HCT116 (cell line): ENCODE measurements at places on chromosomes 4 and X. TPM values are rescaled to one million over a fixed set of nuclear protein-coding genes. Genes with fewer than 3 reads are reported as not detected.

AWAT2 gene
- total RNA-seq: not detected

MPC1L gene
- total RNA-seq: not detected

ANK2 gene
- total RNA-seq: 5.6 TPM

NEUROG2 gene
- total RNA-seq: 0.12 TPM

GUCY1A1 gene
- not detected for total RNA-seq

COQ2 gene
- 20.6 TPM for total RNA-seq

SULT1B1 gene
- total RNA-seq: 0.10 TPM

PCDH19 gene
- 0.32 TPM for total RNA-seq

MAGEA2B gene
- 21.8 TPM for total RNA-seq

USP17L13 gene
- not detected for total RNA-seq

- DNase-seq: no peak
- no peaks in the 10 kb centered on the region for H3K27me3 ChIP-seq
- H3K4me3 ChIP-seq: no peak overlapping the region
- no peaks in the 10 kb centered on the region for H3K36me3 ChIP-seq
- no peaks in the 10 kb centered on the region for H3K4me1 ChIP-seq
- no peak overlapping the region for H3K27ac ChIP-seq
These were observed 1451.9 kb upstream of the AGA start for GRCh38 chr4:178894126-178894525.

DNA sequence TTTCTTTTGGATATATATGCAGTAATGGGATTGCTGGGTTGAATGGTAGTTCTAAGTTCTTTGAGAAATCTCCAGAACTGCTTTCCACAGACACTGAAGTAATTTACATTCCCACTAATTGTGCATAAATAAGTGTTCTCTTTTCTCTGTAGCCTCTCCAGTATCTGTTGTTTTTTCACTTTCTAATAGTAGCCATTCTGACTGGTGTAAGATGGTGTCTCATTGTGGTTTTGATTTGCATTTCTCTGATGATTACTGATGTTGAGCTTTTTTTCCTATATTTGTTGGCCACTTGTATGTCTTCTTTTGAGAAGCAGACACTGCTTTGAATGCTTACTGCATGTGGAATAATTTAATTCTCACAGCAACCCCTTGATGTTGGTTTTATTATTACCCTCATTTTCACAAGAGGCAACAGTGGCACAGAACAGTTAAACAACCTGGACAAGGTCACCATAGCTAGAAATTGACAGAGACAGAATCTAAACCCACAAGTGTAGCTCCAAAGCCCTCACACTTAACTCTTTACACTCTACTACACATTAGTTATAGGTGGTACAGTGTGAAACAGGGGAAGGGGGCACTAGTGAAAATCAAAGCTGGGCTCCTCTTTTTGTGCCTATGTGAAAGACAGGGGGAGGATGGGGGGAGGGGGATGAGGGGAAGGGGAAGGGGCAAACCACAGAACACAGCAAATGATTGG, 96.1 kb downstream of the REELD1 start:
- H3K4me1 ChIP-seq: no peaks in the 10 kb centered on the region
- H3K27me3 ChIP-seq: no peaks in the 10 kb centered on the region
- H3K27ac ChIP-seq: no peak overlapping the region
- H3K4me3 ChIP-seq: no peak overlapping the region
- DNase-seq: no peak
- H3K36me3 ChIP-seq: no peaks in the 10 kb centered on the region

DNA sequence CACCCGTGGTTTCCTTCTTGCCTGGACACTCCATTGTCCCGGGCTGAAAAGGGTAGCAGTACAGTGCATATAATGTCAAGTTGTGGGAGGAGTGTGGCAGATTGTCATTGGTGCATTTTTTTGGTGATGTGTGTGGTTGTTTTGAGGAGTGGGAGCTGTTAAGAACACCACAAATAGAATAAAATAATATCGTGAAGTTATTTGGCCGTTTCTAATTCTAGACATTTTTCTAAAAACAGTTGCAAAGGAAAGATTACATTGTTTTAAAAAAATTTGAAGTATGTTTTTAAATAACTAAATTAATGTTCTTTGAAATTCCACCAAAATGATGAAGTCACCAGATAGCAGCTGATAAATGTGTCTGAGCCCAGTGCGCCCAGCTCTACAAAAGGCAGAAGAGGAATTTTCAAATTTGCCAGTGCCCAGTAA, 1.3 kb downstream of the PKD2 start:
- H3K4me3 ChIP-seq: peak overlapping the region; percentile 64
- no peak for DNase-seq
- H3K4me1 ChIP-seq: peaks cover 18% of the 10 kb centered on the region
- no peaks in the 10 kb centered on the region for H3K27me3 ChIP-seq
- no peaks in the 10 kb centered on the region for H3K36me3 ChIP-seq
- no peak overlapping the region for H3K27ac ChIP-seq

- no peaks in the 10 kb centered on the region for H3K4me1 ChIP-seq
- no peak overlapping the region for H3K4me3 ChIP-seq
These were observed 128.8 kb downstream of the COMMD8 start for GRCh38 chr4:47334652-47335051.

DNA sequence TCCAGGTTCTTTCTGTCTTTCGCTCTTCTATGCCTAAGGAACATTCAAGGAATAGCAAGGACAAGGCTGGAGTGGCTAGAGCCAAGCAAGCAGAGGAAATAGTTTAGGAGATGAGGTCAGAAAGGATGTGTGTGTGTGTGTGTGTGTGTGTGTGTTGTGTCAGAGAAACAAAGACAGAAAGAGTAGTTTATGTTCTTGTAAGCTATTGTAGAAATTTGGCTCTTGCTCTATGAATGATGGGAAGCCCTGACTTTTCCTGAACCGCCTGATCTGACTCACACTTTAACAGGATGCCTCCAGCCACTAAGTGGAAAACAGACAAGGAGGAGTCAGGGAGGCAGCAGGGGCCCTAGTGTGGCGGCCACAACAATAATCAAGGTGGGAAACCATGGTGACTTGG, 39.7 kb downstream of the LGI2 start:
- H3K27me3 ChIP-seq: no peaks in the 10 kb centered on the region
- DNase-seq: no peak
- no peaks in the 10 kb centered on the region for H3K4me1 ChIP-seq
- H3K27ac ChIP-seq: no peak overlapping the region
- H3K4me3 ChIP-seq: no peak overlapping the region
- H3K36me3 ChIP-seq: no peaks in the 10 kb centered on the region

DNA sequence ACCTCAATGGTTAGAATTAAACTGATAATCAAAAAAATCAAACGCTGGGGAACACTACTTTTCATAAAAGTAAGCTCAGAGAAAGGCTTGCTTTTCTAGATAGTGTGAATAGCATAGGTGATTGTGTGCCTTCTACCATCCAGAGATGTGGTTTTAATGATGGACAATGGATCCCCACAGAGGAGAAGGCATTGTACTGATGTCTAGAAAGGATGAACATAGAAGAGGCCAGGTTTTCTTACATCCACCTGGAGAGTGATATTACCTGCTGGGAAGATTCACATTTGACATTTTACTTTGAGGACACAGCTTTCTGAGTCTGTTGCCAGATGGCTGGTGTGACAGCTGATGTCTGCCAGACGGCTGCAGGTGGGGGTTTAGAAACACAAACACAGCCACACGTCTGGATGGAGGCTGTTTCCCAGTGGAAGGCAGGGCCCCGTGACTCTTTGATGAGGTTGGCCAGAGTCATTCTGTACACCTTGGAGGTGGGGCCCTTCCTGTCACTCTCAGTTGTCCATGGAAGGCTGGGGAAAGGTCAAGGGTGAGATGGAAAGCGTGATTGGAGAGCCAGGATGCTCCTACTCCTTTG, 114.4 kb downstream of the PSAPL1 start:
- no peaks in the 10 kb centered on the region; the same call in 1 of the 2 replicates for H3K27me3 ChIP-seq
- no peak overlapping the region for H3K27ac ChIP-seq
- no peaks in the 10 kb centered on the region for H3K4me1 ChIP-seq
- no peaks in the 10 kb centered on the region for H3K36me3 ChIP-seq
- DNase-seq: no peak

GRCh38 chrX:137118136-137118535, 84.3 kb upstream of the GPR101 start:
- no peak overlapping the region for H3K27ac ChIP-seq
- H3K4me3 ChIP-seq: no peak overlapping the region
- H3K36me3 ChIP-seq: no peaks in the 10 kb centered on the region
- H3K27me3 ChIP-seq: no peaks in the 10 kb centered on the region
- DNase-seq: no peak

- no peak for DNase-seq
- no peaks in the 10 kb centered on the region for H3K4me1 ChIP-seq
- no peak overlapping the region for H3K4me3 ChIP-seq
- no peak overlapping the region for H3K27ac ChIP-seq
- H3K27me3 ChIP-seq: no peaks in the 10 kb centered on the region
- no peaks in the 10 kb centered on the region for H3K36me3 ChIP-seq
These were observed 1347.1 kb upstream of the PABPC4L start for GRCh38 chr4:135548711-135549110.

GRCh38 chr4:4659871-4660651, 118.2 kb upstream of the STX18 start:
- H3K4me3 ChIP-seq: no peak overlapping the region
- H3K27ac ChIP-seq: peak overlapping the region; percentile 80
- H3K27me3 ChIP-seq: no peaks in the 10 kb centered on the region
- DNase-seq: peak; percentile 77

- DNase-seq: no peak
- no peak overlapping the region for H3K4me3 ChIP-seq
- H3K4me1 ChIP-seq: no peaks in the 10 kb centered on the region
- no peaks in the 10 kb centered on the region for H3K36me3 ChIP-seq
- no peaks in the 10 kb centered on the region for H3K27me3 ChIP-seq
These were observed 54.7 kb upstream of the NPNT start for GRCh38 chr4:105840426-105841174.

DNA sequence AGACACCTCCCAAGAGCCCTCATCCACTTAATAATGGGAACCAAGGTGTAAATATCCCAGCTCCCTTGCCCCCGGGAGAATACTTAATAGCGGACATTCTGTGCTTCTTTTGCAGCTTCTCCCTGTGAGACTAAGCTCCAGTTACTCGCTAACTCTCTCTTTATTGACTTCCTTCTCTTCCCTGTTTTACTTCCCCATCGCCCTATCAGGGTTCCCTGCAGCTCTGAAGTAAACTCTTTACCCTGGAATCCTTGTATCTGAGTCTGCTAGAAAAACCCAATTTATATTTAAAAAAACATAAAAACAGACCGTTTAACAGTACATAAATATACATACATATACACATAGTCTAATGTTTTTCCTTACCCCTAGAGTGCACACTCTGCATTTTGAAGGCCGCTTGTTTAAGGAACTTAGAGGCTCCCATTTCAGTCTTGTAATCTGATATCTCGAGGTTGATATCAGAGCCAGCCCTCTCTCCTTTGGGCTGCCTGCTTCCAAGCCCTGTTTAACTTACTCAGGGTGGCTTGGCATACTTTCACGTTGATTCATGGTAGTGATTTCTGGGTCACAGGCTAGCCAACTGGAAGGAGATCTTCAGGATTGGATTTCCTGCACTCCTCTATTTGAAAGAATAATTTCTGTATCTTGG, 177.4 kb upstream of the SCML1 start:
- H3K36me3 ChIP-seq: no peaks in the 10 kb centered on the region
- peak overlapping the region; percentile 52 for H3K27ac ChIP-seq
- no peaks in the 10 kb centered on the region for H3K27me3 ChIP-seq
- H3K4me3 ChIP-seq: no peak overlapping the region
- peak; percentile 42 for DNase-seq
- peaks cover 28% of the 10 kb centered on the region for H3K4me1 ChIP-seq

GRCh38 chr4:140220058-140220457, 66.1 kb upstream of the MAML3 start:
- no peaks in the 10 kb centered on the region for H3K27me3 ChIP-seq
- no peak overlapping the region for H3K4me3 ChIP-seq
- H3K27ac ChIP-seq: no peak overlapping the region
- H3K4me1 ChIP-seq: peaks cover 19% of the 10 kb centered on the region

DNA sequence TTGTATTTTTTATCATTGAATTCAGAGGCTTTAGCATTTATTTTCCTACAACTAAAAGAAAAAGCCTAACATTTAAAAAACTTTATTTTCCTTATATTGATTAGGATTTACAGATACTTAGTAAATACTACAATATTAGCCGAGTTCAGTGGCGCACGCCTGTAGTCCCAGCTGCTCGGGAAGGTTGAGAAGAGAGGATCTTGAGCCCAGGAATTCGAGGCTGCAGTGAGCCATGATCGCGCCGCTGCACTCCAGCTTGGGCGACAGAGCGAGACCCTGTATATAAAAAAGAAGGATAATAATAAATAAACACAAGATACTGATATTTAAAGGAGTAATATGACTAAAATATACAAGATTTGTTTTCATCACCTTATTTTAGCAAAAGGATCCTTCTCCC, 681 bp upstream of the UPF3B start:
- peaks cover 7% of the 10 kb centered on the region; the same call in 1 of the 2 replicates for H3K36me3 ChIP-seq
- H3K27me3 ChIP-seq: no peaks in the 10 kb centered on the region
- H3K4me3 ChIP-seq: peak overlapping the region; percentile 87
- no peaks in the 10 kb centered on the region; the same call in 1 of the 2 replicates for H3K4me1 ChIP-seq

- H3K27me3 ChIP-seq: no peaks in the 10 kb centered on the region
- H3K36me3 ChIP-seq: no peaks in the 10 kb centered on the region
- H3K4me3 ChIP-seq: no peak overlapping the region
These were observed 7.7 kb downstream of the GEMIN8 start for GRCh38 chrX:14022019-14022418.

- H3K27ac ChIP-seq: no peak overlapping the region
- no peaks in the 10 kb centered on the region for H3K36me3 ChIP-seq
- no peaks in the 10 kb centered on the region for H3K4me1 ChIP-seq
- no peak overlapping the region for H3K4me3 ChIP-seq
These were observed 121.0 kb upstream of the EPHA5 start for GRCh38 chr4:65791111-65791811.

GRCh38 chrX:45186643-45187026, 14.0 kb downstream of the DIPK2B start:
- DNase-seq: no peak
- no peaks in the 10 kb centered on the region for H3K27me3 ChIP-seq
- no peak overlapping the region for H3K4me3 ChIP-seq
- no peaks in the 10 kb centered on the region for H3K36me3 ChIP-seq
- H3K4me1 ChIP-seq: no peaks in the 10 kb centered on the region; the same call in 1 of the 2 replicates

DNA sequence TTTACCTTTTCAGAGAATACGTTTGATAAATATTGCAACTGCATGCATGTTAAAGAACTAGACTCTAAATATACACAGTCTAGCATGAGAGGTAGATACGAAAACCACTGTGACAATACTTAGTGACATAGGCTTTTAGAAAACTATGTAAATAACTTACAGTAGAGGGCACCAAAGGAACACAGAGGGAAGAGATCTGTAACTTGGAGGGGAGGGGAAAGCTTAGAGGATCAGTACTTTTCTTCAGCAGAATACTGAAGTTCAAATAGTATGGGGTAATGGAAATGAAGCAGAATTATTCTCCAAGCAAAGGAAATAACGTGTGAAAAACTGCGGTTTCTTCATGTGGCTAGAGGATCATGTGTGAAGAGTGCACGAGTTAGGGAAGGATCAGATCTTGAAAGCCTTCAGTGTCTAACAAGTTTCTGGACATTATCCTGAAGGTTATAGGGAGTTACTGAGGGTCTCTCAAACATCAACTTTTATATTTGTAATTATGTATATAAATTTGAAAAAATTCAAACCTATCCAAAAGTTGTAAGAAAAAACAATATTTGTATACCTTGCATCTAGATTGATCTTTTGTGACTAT, 264.3 kb downstream of the NPFFR2 start:
- no peaks in the 10 kb centered on the region for H3K27me3 ChIP-seq
- H3K27ac ChIP-seq: no peak overlapping the region
- no peak overlapping the region for H3K4me3 ChIP-seq
- H3K36me3 ChIP-seq: no peaks in the 10 kb centered on the region
- H3K4me1 ChIP-seq: no peaks in the 10 kb centered on the region

- DNase-seq: no peak
- peaks cover 31% of the 10 kb centered on the region for H3K4me1 ChIP-seq
- H3K27me3 ChIP-seq: no peaks in the 10 kb centered on the region
- no peaks in the 10 kb centered on the region for H3K36me3 ChIP-seq
- H3K4me3 ChIP-seq: no peak overlapping the region
These were observed 21.9 kb downstream of the ACSL1 start for GRCh38 chr4:184803874-184804273.
